ENCODE measurements at places on chromosomes 1 and 21.

GRCh38 chr1:237396426-237396825, 354.4 kb downstream of the RYR2 start:
- no peak for DNase-seq

GRCh38 chr21:45572783-45573451, 30.7 kb upstream of the SLC19A1 start:
- DNase-seq: no peak

DNA sequence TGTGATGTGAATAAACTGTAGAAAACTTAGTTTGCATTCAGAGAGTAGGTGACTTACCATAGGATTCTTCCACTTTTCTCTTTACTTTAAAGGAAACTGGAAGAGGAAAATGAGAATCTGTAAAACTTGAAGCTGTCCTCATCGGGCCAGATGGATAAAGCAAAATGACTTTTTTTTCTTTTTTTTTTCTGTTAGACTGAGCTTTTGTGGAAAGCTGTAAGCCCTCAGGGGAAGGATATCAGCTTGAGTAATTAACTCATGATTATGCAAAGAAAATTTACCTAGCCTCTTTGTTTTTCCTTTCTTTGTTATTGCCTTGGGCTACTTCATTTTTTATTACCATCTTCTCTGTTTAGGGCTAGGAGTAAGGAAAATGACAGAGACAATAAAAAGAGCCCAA, 53.4 kb downstream of the DPH5 start:
- DNase-seq: no peak

- DNase-seq: no peak
Measured at GRCh38 chr1:10829965-10830515, 33.6 kb upstream of the CASZ1 start.

GRCh38 chr1:112557385-112557784, 48.6 kb downstream of the WNT2B start:
- DNase-seq: peak; percentile 67

GRCh38 chr1:4460052-4460451, 194.4 kb upstream of the AJAP1 start:
- no peak for DNase-seq

DNA sequence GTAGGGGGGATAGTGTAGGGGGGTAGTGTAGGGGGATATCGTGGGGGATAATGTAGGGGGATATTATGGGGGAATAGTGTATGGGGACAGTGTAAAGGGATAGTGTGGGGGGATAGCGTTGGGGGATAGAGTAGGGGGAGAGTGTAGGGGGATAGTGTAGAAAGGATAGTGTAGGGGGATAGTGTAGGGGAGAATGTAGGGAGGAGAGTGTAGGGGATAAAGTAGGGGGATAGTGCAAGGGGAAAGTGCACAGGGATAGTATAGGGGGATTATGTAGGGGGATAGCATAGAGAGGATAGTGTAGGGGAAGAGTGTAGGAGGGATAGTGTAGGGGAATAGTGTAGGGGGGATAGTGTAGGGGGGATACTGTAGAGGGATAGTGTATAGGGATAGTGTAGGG, 12.3 kb upstream of the ARF1 start:
- no peak for DNase-seq

- no peak for DNase-seq
Measured at GRCh38 chr1:41882486-41882885, 36.2 kb downstream of the HIVEP3 start.

DNA sequence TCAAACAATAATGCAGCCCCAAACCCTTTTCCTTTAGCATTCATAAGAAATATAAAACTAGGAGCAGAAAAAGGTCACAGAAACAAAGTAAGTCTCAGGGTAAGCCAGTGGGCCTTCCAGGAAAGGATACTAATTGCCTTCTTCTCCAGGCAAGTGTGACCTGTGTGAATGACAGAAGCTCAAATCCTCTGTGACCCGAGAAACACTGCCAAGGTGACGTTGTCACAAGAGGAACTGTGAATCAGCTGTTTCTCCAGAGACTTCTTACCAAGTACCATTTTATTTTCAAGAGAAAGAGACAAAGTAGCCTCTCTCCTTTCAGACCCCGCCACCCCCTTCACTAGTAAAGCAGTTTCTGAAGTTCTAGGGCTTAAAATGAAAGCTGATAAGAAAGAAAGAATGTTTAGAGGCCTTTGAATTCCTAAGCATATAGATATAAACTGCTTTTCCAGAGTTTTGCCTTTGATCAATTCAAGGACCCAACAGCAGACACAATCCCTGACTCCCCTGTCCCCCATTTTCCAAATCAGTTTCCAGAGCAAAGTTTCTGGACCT, 155.6 kb downstream of the NUF2 start:
- no peak for DNase-seq

- no peak for DNase-seq
Measured at GRCh38 chr21:14616380-14617039, 70.4 kb upstream of the SAMSN1 start.

DNA sequence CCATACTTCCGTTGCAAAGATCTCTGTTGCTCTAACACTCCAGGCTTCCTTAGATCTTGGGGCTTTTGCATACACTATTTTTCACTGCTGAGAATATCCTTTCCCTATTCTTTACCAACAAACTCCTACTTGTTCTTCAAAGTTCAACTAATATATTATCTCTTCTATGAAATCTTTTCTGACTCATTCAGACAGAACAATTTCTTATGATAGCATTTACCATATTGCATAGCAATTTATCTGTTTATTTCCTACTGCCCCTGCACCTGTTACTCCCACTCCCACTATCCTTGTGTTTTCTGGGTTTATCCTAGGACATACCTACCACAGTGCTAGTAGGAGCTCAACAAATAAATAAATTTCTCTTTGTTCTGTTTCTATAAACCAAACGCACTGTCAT, 11.0 kb downstream of the GADD45A start:
- DNase-seq: no peak

DNA sequence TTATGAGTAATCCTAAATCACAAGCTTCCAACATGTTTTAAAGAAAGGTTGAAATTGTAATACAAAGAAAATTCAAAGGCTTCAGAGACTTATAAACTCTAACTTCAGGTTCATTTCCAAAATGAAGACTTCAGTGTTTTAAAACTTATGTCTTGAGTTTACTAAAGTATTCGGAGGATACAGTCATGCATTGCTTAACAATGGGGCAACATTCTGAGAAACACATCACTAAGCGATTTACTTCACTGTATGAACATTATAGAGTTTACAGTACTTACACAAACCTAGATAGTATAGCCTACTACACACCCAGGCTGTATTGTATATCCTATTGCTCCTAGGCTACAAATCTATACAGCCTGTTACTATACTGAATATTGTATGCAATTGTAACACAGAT, 38.3 kb downstream of the CEP170 start:
- DNase-seq: peak; percentile 23

DNA sequence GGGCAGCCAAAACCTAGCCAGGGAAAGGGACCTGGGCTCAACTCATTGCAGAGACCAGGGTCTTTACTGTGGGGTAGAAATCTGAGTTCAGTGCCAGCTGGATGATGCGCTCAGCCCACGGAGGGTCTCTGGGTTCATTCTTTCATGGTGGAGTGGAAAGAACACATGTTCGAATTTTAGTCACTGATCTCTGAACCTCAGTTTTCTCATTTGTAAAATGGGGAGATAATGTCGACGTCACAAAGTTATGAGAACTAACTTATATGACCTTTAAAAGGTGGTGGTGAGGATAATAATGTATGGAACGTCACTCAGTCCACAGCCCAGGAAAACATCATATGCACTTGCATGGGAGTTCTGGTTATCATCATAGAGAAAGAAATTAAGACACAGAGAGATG, 1.2 kb upstream of the TAL1 start:
- no peak for DNase-seq

DNA sequence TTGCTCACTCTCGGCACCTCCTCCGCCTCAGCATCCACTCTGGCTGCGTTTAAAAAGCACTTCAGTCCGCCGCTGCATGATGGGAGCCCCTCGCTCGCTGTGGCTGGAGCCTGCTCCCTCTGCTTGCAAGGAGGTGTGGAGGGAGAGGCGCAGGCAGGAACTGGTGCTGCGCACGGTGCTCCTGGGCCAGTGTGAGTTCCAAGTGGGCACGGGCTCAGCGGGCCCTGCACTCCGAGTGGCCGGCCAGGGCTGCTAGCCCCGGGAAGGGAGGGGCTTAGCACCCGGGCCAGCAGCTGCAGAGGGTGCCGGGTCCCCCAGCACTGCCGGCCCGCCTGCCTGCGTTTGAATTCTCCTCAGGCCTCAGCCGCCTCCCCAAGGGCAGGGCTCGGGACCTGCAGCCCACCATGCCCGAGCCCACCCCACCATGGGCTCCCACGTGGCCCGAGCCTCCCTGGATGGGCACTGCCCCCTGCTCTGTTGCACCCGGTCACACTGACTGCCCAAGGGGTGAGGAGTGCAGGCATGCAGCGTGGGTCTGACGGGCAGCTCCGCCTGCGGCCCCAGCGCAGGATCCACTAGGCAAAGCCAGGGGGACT, 1599.5 kb downstream of the NCAM2 start:
- DNase-seq: no peak

- DNase-seq: no peak
Measured at GRCh38 chr1:207073906-207074820, 14.5 kb upstream of the C4BPB start.

- DNase-seq: no peak
Measured at GRCh38 chr1:49229555-49229954, 452.9 kb upstream of the BEND5 start.

DNA sequence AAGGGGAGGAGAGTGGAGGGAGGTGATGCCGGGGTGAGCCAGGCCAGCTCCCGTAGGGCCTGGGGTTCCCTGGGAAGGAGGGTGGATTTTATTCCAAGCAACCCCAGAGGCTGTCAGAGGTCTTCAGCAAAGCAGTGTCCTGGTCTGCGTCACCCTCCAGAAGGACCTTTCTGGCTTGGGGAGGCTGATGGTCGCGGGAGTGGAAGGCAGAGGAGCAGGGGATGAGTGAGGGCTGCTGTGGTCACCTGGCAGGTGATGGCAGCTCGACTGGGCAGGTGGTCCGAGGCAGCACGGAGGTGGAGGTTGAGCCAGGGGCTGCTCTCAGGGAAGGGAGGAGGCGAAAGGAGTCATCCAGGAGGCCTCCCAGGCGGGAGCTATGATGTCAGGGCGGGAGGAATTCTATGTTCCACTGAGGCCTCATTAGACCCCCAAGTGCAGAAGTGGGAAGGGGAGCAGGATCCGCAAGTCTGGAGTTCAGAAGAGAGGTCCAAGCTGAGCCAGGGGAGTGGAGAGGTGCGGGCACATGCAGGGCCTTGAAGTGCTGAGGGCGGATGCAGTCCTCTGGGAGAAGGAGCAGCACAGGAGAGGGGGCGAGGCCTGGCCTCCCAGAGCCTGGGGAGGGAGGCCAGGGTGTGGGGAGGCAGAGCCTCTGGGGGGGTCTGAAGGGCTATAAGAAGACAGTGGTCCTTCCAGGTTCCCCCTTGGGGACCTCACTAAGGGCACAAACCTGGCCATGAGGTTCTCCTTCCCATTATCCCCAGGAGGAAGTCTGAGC, 33.3 kb downstream of the BMP8A start:
- DNase-seq: no peak
